ENCODE measurements at places on chromosomes 7 and 10. TPM values are rescaled to one million over a fixed set of nuclear protein-coding genes. Genes with fewer than 3 reads are reported as not detected.

Gene CDHR1
- polyA plus RNA-seq, result 1.3 TPM

Gene CPN1
- 0.02 TPM for polyA plus RNA-seq

Gene BCCIP
- 74.3 TPM for polyA plus RNA-seq

Gene MLXIPL
- polyA plus RNA-seq, result 25.3 TPM

Gene PLEKHA1
- 28.2 TPM for polyA plus RNA-seq

Gene PPIA
- polyA plus RNA-seq, result 2,685 TPM

Gene ZNF92
- polyA plus RNA-seq, result 11.4 TPM

Gene CLDN3
- polyA plus RNA-seq, result 20.9 TPM

Gene NXPH1
- polyA plus RNA-seq, result 0.07 TPM

Gene ENTPD1
- polyA plus RNA-seq, result 8.2 TPM

Gene TACC2
- 57.3 TPM for polyA plus RNA-seq

Gene CELF2
- polyA plus RNA-seq, result 48.1 TPM

Gene IL6
- polyA plus RNA-seq, result 3.5 TPM

Gene PVRIG
- 30.7 TPM for polyA plus RNA-seq

Gene TDRD1
- polyA plus RNA-seq, result 0.07 TPM

Gene LIPJ
- 0.66 TPM for polyA plus RNA-seq

Gene AGK
- 17.5 TPM for polyA plus RNA-seq

Gene KLF14
- polyA plus RNA-seq, result 0.02 TPM

Gene STEAP2
- polyA plus RNA-seq, result 11.4 TPM

Gene HKDC1
- 10.9 TPM for polyA plus RNA-seq

Gene PRPS1L1
- not detected for polyA plus RNA-seq

Gene ZNF365
- 0.73 TPM for polyA plus RNA-seq

Gene ASAH2
- 0.18 TPM for polyA plus RNA-seq

Gene SPDYE9
- polyA plus RNA-seq, result 0.07 TPM

Gene CALHM1
- polyA plus RNA-seq, result 0.05 TPM

Gene AFAP1L2
- 21.3 TPM for polyA plus RNA-seq

Gene PAX2
- polyA plus RNA-seq, result 0.43 TPM

Gene PLCE1
- polyA plus RNA-seq, result 0.71 TPM

Gene TLL2
- 0.23 TPM for polyA plus RNA-seq

Gene VSTM4
- polyA plus RNA-seq, result 2.3 TPM

Gene CLRN3
- 0.23 TPM for polyA plus RNA-seq

Gene FIS1
- 148 TPM for polyA plus RNA-seq

Gene FAM25G
- polyA plus RNA-seq, result 4.2 TPM

Gene SAP25
- 183 TPM for polyA plus RNA-seq

Gene APBB1IP
- polyA plus RNA-seq, result 40.0 TPM

Gene HABP2
- 0.96 TPM for polyA plus RNA-seq

Gene LRRC18
- polyA plus RNA-seq, result 0.07 TPM

Gene NEUROG3
- polyA plus RNA-seq, result 0.14 TPM

Gene EN2
- 0.05 TPM for polyA plus RNA-seq

Gene CEP41
- polyA plus RNA-seq, result 11.2 TPM

Gene C10orf71
- 0.02 TPM for polyA plus RNA-seq

Gene PSD
- 3.8 TPM for polyA plus RNA-seq

Gene CASTOR2
- polyA plus RNA-seq, result 1.7 TPM

Gene PILRA
- polyA plus RNA-seq, result 12.2 TPM

Gene TSPAN33
- 23.4 TPM for polyA plus RNA-seq

Gene TMEM273
- 19.6 TPM for polyA plus RNA-seq

Gene RAMP3
- polyA plus RNA-seq, result 23.8 TPM

Gene LAMTOR4
- polyA plus RNA-seq, result 448 TPM

Gene TLX1
- polyA plus RNA-seq, result 0.27 TPM

Gene C10orf143
- polyA plus RNA-seq, result 13.5 TPM

Gene TUBB8
- polyA plus RNA-seq, result 0.75 TPM

Gene GSAP
- 29.7 TPM for polyA plus RNA-seq

All from thymus (tissue), 14 donors.